Suppressor macrophage (primary cell): ENCODE measurements at places on chromosomes 12 and 14.

GRCh38 chr12:93609281-93610192 lies 37.1 kb downstream of the SOCS2 start:
- no peak for DNase-seq

DNA sequence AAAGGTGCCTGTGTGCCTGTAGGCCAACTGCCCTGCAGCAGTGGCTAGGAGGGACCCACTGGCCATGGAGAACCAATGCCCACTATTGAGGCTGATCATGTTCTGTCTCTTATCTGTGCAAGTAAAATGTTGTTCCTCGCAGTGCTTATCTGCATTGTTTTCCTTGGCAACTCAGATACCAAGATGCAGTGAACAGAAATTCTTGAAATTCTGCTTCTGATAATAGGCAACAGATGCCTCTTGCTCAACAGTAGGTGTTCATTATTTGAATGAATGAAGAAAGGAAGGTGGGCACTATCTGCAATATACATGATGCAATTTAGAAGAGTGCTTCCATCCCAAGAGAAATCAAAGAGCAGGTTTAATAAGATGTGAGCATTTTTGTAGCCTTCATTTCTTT lies 232.2 kb downstream of the NUAK1 start:
- DNase-seq, result no peak

GRCh38 chr14:58977366-58977765 lies 211.1 kb upstream of the DAAM1 start:
- DNase-seq, result peak; percentile 30

DNA sequence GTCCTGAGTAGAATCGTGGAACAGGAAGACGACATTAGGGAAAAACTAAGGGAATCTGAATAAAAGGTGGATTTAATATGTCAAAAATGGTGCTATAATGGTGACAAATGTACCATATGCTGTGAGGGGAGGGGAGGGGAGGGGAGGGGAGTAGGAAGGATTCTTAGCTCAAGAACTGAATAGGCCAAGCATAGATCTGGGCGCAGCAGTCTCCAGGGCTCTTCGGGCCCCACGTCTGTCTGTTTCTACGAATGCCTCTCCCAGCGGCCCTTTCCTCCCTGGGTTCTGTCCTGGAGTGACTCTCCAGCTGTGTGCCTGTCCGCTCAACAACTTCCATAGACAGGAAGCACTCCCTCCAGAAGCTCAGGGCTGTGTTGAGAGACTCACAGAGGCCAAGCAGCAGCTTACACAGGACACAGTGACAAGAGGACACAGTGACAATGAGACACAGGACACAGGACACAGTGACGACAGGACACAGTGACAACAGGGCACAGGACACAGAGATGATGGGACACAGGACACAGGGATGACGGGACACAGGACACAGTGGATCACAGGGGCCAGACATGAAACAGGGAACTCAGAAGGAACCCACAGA lies 42.4 kb upstream of the PPP2R5C start:
- DNase-seq, result no peak

- DNase-seq, result no peak
Measured at GRCh38 chr14:64841772-64842750, 37.6 kb downstream of the SPTB start.

- DNase-seq, result no peak
Measured at GRCh38 chr14:41505491-41505890, 101.2 kb upstream of the LRFN5 start.
